ENCODE measurements at places on chromosomes 12 and 14.
A peak's percentile ranks its signal among the peaks of the same experiment; 100 is the strongest.

DNA sequence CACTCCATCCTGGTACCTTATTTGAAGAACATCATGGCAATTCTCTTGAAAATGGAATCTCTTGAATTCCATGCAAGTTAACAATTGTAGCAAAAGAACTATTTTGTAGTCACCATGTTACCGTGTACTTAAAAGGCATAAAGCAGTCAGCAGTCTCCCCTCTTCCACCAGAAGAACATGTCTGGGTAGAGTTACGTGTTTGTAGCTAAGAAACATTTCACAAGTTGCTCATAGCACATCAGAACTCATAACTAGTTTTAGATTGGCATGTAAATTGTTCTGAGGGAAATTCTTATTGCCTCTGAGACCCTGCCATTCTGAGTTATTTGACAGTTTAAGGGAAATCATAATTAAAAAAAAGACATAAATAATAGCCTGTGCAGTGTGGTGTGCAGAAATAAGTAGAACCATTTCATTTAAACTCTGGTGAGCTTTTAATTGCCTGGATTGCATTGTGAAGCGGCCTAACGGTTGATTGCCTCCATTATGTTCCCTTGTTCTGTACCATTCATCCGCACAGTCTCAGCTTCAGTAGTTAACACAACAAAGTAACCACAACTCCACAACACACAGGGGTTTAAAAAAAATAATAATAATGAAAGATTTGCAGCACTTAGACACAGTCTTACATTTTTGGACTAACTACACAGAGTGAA lies 2.6 kb downstream of the LMO3 start:
- no peak for DNase-seq

DNA sequence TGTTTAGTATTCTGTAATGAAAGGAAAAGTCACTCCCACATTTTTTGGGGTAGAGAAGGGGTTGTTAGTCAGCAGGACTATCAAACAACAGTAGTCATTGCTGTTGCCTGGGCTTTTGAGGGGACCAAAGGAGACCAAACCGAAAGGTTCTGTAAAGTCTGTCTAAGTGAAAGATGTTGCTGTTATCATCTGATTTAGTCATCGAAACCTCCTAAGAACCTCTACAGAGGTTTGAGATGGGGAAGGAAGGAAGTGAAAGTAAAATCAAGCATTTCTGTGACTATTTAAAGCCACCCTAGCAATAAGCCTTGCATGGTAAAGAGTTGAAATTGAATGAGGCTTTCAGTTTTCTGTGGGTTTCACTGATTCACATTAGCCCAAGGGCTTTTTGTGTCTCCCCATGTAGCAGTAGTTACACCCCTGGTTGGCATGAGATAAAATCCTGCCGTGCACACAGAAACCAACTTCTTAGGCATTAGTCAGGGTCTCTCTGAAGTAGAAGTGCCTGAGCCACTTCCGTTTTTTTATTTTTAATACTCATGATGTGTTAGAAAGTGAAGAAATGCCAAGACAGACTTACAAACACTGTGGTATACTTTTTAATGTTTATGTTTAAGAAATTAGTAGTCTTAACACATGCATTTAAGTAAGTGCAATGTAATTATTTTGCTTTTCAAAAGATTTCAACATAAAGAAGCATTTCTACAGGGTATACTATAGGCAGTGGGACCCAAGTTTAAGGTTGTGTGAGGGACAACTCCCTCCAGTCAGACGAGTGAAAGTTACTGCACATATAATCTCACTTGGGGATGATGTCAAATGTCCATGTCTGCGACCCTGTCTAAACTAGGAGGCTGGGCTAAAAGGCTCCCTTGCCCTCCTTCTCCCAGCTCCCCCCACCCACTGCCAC lies 50.4 kb downstream of the DYRK2 start:
- DNase-seq: no peak

GRCh38 chr12:107646436-107646835 lies 39.2 kb upstream of the PWP1 start:
- DNase-seq: no peak

- DNase-seq: no peak
These were observed 3.3 kb downstream of the LTB4R start for GRCh38 chr14:24314377-24315193.

GRCh38 chr14:70254476-70254961 lies 65.8 kb upstream of the SLC8A3 start:
- no peak for DNase-seq

GRCh38 chr12:109290061-109290460 lies 19.0 kb downstream of the FOXN4 start:
- DNase-seq: no peak

DNA sequence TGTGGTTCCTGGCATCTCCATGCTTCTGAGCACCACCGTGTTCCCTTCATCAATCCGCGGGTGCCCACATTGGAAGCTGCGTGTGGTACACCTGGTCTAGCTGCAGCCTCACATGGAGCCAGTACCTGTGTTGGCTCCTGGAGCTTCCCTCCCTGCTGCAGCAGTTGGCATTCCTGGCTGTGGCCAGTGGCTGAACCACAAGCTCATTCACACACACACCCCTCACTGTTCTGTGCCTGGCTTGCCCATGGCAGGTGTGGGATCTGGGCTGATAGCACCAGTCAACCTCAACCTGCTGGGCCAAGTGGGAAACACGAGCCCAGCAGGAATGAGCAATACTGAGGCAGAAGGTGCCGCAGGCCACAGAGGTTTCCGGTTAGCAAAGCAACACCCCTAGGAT lies 256.2 kb upstream of the LRFN5 start:
- no peak for DNase-seq

- DNase-seq: no peak
These were observed 1.2 kb downstream of the PPP1R12A start for GRCh38 chr12:79933532-79934264.

DNA sequence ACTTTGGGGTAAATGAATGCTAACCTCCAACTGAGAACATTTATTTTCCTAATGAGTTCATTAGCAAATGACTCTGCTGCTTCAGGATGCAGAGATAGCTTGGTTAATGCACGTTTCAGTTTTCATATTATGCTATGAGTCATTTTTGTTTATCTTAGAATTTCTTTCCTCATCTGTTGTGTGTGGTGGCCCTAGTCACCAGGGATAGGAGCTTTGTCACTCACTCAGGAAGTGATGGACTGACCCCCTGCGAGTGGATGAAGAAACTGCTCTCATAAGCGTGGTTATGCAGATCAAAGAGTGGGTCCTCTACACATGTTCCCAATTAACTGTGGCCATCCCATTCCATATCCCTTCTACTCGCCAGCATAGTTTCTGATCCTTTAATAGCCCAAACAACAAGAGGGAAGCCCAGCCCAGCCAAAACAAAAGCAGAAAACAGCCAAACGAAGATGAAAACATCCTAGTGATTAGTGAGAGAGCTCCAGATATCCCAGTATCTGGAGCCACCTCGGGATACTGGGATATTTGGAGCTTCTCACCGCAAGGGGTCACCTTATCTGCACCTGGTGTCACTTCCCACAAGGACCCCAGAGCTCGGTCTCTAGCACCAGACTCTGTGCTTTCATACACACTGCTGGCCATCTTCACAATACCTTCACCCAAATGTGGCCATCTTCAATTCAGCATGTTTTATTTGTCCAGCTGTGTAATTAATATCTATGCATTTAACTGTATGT lies 8.6 kb downstream of the TC2N start:
- DNase-seq: no peak

DNA sequence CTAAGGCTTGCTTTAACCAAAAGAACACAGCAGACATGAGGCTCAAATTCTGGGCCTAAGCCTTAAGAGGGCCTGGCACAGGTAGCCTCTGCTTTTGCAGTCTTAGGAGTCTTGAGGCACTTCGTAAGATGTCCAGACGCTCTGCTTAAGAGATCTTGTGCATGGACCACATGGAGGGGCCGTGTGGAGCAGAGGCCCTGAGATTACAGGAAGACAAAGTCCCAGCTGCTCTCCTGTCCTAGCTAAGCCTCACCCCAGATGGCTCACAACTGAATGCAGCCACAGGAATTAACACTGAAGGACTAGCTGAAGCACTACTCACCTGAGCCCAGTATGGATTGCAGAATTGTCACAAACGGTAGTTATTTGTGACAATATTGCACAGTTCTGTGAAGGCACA lies 446.0 kb downstream of the PDZRN4 start:
- DNase-seq: no peak

GRCh38 chr12:52045794-52046199 lies 5.4 kb upstream of the NR4A1 start:
- no peak for DNase-seq

DNA sequence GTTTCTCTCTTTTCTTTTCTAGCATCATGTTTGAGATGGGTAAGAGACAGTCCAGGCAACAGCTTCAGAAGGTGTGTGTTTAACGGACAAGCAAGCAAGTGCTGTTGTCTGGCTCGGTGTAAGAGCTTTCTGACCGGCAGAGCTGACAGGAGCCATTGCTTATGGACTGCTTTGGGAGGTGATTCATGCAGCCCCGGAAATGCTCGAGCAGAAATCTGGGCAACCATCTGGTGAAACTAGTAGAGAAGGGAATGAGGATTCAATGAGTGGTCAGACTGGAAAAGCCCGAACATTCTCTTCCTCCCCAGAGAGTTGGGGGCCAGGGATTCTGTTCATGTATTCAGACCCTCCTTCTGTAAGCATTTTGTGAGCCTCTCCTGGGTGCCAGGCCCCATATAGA lies 24.4 kb downstream of the TUNAR start:
- DNase-seq: no peak

DNA sequence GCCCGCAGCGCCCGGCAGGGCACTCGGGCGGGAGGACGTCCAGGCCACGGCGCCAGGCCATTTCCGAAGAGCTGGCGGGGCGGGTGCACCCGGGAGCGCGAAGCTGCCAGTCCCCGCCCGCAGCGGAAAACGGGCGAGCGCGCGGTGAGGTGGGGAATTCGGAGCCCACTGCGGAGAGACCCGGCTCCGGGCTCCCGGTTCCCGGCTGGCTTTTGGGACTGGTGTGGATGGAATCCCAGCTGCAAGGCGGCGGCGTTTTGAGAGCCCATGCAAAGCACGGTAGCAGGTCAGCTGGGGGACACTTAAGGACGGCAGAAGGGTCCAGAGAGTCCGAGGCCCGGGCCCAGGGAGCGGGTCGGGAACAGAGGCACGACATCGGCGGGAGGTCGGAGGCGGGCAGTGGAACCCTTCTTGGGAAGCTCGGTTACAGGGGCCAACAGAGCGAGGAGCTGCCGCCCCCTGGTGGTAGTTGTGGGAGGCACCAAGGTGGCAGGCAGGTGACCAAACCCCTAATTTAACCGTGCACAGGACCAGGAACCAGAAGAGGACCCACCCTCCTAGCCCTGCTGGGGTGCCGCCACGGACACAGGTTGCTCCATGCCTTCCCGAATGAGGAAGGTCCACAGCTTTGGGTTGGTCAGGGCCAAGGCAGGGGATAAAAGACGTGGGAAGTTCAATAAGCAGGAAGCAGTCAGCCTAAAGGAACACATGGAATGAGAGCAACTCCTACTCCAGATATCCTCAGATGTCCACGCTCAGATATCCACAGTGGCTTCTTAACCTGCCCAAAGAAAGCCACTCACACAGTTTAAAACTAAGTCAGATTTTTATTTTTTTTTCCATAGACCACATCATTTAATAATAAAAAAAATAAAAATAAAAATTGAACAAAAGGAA lies 685 bp upstream of the CDH24 start:
- peak; percentile 86 for DNase-seq

DNA sequence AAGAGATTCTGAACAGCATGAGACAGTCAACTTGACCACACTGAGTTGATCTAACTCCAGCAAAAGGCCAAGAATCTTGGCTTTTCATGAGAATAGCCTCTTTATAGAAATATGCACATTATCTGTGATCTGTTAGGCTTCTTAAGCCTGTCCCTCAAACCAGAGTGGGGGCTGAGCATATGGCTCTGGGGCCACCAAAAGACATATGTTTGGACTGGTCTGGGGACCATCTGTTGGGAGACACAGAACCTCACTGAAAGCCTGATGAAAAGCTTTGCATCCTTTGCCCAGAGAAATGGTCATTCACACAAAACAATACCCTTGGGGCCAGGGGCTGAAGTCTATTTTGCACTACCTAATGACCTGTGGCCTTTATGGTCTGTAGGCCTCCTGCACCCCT lies 165.3 kb upstream of the PRMT8 start:
- no peak for DNase-seq

DNA sequence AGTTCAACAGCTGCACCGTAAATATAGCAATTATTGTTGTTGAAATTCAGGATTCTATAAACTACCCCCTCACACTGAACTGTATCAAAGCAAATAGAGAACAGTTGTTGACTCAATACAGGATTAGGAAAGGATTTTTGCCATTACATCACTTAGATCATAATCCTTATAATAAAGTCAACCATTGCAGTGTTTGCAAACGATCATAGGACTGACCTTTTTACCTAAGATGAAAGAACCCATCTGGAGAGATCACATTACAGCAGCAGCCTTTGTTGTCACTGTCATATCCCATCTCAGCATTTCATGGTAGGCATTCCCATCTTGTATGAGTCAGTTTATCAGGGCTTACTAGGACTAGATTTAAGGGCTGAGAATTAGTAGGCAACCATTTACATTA lies 96.1 kb downstream of the IPO8 start:
- DNase-seq: no peak

GRCh38 chr14:28130610-28131284 lies 635.8 kb upstream of the FOXG1 start:
- DNase-seq: no peak

GRCh38 chr12:31629756-31630732 lies 29.4 kb upstream of the ETFBKMT start:
- peak; percentile 25 for DNase-seq

DNA sequence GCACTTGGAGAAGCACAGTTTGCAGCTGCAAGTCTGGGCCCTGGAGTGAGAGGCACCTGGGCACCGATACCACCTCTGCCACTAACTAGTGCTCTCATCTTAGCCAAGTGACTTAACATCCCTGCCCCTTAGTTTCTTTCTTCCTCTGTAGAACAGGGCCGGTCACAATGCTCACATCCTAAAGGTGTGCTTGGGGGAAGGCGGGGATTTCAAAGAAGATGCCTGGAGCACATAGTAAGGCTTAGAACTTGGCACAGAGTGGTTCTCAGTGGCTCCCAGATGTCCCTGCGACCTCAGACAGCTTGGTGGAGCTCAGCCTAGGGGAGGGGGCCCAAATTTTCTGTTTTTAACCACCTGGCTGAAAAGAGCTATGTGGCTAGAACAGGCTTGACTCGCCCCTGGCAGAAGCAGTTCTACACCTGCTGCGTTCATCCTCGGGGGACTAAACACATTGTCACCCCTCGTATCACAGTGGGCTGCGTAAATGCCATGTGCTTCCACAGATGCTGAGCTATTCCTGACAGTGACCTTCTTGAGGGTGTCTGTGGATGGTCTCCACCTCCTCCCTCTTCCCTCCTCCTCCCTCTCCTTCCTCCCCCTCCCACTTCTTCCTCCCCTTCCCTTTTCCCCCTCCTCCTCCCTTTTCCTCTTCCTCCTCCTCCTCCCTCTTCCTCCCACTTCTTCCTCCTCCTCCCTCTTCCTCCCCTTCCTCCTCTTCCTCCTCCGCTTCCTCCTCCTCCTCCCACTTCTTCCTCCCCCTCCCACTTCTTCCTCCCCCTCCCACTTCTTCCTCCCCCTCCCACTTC lies 112.1 kb downstream of the PHETA1 start:
- DNase-seq: no peak

DNA sequence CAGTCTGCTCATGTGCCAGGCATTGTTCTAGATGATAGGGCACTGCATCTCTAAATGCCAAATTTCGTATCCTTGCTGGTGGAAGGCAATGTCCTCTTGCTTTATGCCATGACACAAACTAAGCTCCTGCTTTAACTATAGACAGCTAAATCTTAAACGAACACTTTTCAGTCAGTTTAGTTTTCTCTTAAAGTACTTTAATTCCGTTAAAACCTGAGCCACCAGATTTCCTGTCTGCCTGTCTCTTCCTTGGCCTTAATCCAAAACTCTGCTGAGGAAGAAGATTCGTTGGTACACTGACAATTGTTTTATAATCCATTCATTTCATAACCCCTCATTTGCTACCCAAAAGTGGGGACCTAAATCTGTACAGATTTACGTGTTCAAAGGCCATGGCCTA lies 194.4 kb upstream of the BCL2L14 start:
- DNase-seq: no peak
